Daoy (cell line): ENCODE measurements at places on chromosomes 16 and 17. TPM values are rescaled to one million over a fixed set of nuclear protein-coding genes. Genes with fewer than 3 reads are reported as not detected.
A peak's percentile ranks its signal among the peaks of the same experiment; 100 is the strongest.

- DNase-seq = no peak
Measured at GRCh38 chr17:54029986-54030385, 207.3 kb downstream of the KIF2B start.

- no peak for DNase-seq
Measured at GRCh38 chr16:4393240-4393600, 21.6 kb downstream of the VASN start.

DNA sequence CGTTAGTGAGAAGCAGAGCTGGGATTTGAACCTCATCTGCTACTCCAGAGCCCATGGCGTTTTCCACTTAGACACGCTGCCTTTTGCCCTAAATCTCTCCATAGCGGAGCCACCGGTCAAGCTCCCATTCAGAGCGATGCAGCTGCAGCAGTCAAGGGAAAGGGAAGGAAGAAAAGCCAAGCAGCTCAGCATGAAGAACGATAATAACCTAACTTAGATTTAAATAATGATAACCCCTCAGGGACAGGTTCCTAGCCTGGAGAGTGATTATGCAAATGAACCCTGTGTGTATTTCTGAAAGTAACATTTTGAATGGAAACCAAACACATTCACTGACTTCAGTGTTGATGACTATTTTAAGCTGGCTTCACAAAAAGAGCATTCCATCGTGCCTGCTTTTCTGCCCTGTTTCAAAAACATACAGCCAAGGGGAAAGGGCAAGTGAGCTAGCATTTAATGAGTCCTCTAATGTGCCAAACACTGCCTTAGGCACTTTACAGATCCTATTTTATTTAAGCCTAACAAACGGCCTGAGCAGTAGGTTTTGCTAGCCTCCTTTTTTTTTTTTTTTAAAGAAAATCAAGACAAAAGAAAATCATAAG is 798.3 kb downstream of the CDH8 start:
- DNase-seq = no peak

GRCh38 chr16:21166561-21166961 is 8.1 kb downstream of the LDAF1 start:
- DNase-seq = peak; percentile 19

- DNase-seq = no peak
Measured at GRCh38 chr17:59260722-59261121, 40.4 kb downstream of the GDPD1 start.

DNA sequence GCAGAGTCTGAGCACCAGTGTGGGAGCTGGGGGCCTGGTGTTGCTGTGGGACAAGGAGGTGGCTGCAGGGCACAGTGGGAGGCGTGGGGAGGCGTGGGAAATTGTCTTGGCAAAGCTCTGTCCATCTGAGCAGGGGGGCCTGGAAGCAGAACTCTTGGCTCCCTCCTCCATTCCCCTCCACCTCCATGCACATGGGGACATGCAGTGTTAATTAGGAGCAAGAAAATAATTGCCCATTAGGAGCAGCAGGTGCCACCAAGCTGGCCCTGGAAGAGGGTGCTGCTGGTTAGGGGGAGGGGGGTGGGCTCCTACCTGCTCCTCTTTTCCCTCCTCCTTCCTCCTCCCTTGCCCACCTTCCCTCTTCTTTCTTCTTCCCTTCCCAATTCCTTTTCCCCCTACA is 4.5 kb downstream of the TTYH2 start:
- DNase-seq = no peak

DNA sequence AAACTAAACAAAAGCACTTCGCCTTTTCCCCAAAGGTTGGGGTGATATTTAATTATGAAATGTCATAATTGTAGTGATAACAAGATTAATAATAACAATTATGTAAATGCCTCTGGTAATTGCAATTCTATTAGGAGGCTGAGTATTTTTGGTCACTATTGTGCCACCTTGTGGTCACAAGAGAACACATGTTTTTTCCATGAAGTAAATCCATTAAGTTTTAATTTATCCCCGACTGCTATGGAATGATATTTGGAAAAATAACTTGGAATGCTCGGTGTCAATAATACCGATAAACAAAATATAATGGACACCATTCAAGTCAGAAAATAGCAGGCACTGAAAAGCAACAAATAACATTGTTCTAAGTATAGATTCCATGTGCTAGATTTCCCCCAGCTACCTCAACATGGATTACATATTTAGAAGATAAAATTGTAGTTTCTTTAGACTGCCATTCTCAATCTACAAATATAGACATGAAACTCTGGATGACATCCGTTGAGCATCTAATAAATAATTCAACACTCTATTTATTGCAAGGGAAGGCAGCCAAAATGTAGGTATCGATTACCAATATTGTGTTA is 25.0 kb upstream of the KCNJ2 start:
- DNase-seq = no peak

DNA sequence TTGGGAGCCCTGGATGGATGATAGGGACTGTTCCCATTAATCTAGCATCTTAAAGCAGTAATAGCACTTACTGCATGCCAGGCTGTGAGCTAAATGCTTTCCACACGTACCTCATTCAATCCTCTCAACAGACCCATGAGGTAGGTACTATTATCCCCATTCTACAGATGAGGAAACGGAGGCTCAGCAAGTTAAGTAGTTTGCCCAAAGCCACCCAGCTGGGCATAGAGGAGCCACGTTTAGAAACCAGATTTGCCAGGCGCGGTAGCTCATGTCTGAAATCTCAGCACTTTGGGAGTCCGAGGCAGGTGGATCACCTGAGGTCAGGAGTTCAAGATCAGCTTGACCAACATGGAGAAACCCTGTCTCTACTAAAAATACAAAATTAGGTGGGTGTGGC is 2.0 kb upstream of the RAI1 start:
- no peak for DNase-seq

Gene FOXN1
- not detected in 2 replicates for total RNA-seq

Gene KREMEN2
- total RNA-seq = 0.39 and 1.3 TPM in 2 replicates

Gene AXIN2
- 1.9 and 2.7 TPM in 2 replicates for total RNA-seq

Gene TPSG1
- total RNA-seq = 0.23 TPM in 1 of 2 replicates, not detected in the other

Gene PKMYT1
- total RNA-seq = 48.6 and 70.3 TPM in 2 replicates

Gene ROGDI
- total RNA-seq = 7.6 and 8.3 TPM in 2 replicates

Gene HASPIN
- 11.0 and 12.7 TPM in 2 replicates for total RNA-seq

Gene TEDC2
- total RNA-seq = 21.1 and 29.3 TPM in 2 replicates

Gene USP6
- total RNA-seq = not detected in 2 replicates
